Activated CD4-positive, alpha-beta T cell treated with anti-CD3 and anti-CD28 coated beads for 36 hours (primary cell): ENCODE measurements at places on chromosomes 11 and 22. TPM values are rescaled to one million over a fixed set of nuclear protein-coding genes. Genes with fewer than 3 reads are reported as not detected.

DNA sequence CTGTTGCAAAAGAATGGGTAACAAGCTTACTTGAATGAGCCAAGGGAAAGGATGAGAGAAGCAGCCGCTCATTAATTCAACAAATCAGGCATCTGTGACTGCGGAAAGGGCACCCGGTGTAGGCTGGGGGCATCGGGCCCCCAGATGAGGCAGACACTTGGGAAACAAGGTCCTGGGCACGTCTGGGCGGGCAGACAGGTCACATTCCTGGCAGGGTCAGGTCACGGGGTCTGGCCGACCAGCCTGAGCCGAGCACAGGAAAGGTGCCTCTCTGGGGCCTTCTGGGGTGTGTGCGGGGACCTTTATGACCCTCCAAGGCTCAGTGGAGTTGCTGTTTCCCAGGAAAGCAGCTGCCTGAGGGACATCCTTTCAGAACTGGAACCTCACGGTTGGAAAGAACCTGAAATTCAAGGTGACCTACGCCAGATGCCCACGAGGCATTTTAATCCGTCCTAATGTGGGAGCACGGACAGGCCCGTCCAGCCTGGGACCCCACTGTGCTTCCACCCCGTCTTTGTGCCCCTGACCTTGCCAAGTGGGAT is 57.1 kb downstream of the ST14 start:
- no peaks in the 10 kb centered on the region for H3K36me3 ChIP-seq
- DNase-seq: no peak
- no peak overlapping the region for H3K27ac ChIP-seq
- no peak overlapping the region for H3K4me3 ChIP-seq

The SEC14L6 gene
- total RNA-seq: not detected

The PKDREJ gene
- not detected for total RNA-seq

The SLC17A6 gene
- not detected for total RNA-seq

GRCh38 chr11:19391652-19392051 is 150.9 kb upstream of the E2F8 start:
- no peak overlapping the region for H3K27ac ChIP-seq
- peaks cover 4% of the 10 kb centered on the region for H3K4me1 ChIP-seq

- H3K27me3 ChIP-seq: peaks cover 40% of the 10 kb centered on the region
- no peaks in the 10 kb centered on the region for H3K36me3 ChIP-seq
- no peak for DNase-seq
- no peak overlapping the region for H3K4me3 ChIP-seq
- H3K27ac ChIP-seq: no peak overlapping the region
Observed at GRCh38 chr11:14967581-14968243, 4.4 kb downstream of the CALCA start.
